ENCODE measurements at places on chromosomes 1 and 21. TPM values are rescaled to one million over a fixed set of nuclear protein-coding genes. Genes with fewer than 3 reads are reported as not detected.
A peak's percentile ranks its signal among the peaks of the same experiment; 100 is the strongest.

DNA sequence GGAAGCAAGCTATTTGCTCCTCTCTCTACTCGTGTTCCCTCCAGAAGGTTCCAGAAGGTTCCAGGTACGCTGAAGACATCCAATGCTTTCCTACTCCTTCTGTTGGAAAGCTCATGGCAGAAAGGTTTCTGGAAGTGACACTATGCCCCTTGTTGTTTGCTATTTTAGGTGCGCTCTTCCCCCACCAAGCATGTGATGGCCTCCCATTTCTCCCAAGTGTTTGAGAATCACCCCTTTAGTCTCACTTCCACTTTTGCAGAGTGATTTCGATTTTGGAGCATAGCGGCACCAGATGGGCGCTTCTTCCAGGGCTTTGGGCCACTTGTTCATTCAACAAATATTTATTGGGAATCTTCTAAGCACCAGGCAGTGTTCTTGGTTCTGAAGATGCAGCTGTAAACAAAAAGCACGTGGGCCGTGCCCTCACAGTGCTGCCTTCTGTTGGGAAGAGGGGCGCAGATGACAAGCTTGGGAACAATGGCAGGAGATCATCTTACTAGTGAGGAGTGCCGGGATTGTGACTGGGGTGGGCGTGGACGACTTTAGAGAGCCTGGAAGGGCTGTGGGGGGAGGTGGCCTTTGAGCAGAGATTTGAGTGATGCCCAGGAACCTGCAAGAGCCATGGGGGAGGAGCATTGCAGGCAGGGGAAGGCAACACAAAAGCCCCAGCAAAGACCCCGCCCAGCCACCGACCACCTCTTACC, 43.0 kb upstream of the TARDBP start:
- no peak for DNase-seq

- peak; percentile 79 for DNase-seq
Observed at GRCh38 chr1:17587693-17588047, 48.2 kb downstream of the ARHGEF10L start.

- no peak for DNase-seq
Observed at GRCh38 chr21:15080526-15080925, 15.7 kb upstream of the NRIP1 start.

The NR0B2 gene
- 2.1 TPM for total RNA-seq

The HTR6 gene
- not detected for total RNA-seq

DNA sequence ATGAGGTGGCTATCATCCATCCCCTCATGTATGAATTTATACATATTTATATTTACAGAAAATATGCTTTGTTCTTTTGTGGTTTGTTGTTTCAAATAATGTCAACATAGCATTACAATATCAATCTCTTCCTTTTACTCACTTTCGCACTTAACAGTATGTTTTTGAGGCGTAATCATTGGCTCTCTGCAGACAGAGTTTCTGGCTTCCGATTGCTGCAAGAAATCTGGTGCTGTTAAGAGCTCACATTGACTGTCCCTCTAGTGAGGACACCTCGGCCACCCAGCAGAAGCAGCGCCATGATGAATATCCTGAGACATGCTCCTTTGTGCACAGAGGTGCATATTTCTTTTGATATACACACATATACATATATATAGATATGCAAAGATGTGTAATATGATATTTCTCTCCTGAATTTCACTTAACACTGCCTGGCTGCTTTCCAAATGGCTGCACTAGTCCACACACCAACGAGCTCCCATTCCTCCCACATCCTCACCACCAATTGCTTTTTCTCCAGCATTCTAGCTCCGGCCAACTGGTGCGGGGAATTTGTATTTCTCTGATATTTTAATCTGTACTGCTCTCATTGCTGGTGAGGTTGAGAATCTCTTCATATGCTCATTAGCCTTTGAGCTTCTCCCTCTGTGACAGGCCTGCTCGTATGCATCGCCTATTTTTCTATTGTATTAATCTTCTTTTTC, 248.4 kb downstream of the SIPA1L2 start:
- DNase-seq, result peak; percentile 68

DNA sequence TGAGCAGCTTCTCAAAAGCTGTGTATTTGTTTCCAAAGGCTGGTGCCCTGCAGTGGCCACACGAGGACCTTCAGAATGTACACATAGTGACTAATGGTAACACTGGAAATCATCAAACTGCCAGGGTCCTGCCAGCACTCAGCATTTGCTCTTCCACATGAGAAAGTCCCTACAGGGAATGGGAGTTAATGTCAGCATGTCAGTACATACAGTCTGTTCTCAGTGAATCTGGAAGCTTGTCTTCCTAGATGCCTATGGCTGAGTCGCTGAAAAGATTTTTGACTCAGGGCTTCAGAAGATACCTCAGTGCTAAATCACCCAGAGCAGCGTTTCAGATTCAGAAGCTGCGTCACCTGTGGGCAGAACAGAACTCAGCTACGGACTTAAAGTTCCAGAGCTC, 108.2 kb downstream of the CDC7 start:
- no peak for DNase-seq

- DNase-seq, result no peak
Observed at GRCh38 chr1:114336360-114336759, 174.6 kb downstream of the TRIM33 start.

GRCh38 chr1:29569971-29570634, 333.8 kb downstream of the PTPRU start:
- DNase-seq, result no peak

DNA sequence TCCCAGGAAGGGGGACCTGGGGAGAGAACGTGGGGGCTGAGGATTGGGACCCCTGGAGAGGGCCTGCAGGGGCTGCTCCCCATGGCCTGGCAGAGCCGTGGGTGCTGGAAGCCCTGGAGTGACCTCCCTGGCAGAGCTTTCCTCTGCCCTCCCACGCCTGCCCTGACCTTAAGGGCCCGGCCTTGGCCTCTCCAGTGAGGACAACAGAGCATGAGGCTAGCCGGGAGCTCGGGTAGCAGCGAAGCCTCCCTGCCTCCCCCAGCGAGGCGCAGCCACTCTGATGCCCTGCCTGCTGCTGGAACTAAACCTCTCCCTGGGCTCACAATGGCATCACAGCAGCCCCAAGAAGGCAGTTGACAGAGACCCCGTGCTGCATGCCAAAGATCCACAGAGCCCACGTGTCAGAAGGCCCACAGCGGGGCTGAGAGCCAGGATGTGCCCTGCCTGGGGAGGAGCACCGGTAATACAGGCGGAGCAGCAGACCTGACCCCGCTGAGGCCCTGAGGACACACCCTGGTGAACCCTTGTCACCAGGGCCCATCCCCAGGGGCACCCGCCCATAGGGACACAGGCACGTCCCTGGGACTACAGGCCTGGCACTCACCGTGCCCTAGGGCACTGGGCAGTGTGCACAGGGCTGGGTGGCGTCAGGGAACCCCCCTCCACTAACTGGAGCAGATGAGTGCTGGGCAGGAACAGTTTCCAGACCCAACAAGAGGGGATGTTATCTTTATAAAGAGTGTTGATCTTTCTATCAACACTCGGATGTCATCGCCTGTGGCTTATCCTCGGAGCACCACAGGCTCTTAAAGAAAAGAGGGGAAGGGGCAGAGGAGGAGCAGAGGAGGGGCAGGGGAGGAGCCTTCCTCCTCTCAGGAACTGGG, 48.4 kb downstream of the ARHGEF16 start:
- DNase-seq, result no peak

GRCh38 chr1:28642056-28642846, 616 bp downstream of the TAF12 start:
- no peak for DNase-seq

DNA sequence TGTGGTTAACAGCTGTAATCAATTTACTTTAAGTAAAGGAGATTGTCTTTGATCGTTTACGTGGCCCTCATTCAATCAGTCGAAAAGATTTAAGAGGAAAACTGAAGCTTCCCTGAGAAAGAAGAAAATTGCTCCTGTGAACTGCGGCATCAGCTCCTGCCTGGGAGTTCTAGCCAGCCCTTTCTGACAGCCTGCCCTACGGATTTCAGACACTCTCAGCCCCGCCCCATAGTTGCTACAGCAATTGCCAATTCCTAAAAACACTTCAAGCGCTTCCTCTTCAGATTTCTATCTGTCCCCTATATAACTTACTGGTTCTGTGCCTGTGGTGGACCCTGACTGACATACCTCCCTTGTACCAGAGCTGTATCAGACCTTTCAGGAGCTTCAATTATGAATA, 277.6 kb downstream of the DSCAM start:
- no peak for DNase-seq
